Psoas muscle (tissue), 8 donors: ENCODE measurements at places on chromosomes 3 and 15.
A peak's percentile ranks its signal among the peaks of the same experiment; 100 is the strongest.

- no peak for DNase-seq
Observed at GRCh38 chr3:29144361-29144760, 136.5 kb upstream of the RBMS3 start.

DNA sequence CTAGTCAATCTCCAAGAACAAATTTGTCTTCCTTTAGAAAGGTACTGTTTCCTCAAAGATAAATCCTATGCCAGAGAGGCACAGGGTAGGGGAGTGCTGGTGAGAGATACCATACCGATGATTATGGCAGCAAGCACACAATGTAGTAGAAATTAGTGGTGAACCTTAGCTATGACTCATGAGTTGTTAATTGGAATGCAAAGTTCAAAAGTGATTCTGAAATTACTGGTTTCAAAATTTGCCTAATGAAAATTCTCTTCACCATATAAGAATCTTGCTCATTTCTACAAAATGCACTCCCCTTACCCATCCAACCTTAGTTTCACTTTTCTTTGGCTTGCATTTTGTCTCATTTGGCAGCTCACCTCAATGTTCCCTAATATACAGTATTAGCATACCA, 139.5 kb upstream of the SLC2A2 start:
- DNase-seq = no peak

DNA sequence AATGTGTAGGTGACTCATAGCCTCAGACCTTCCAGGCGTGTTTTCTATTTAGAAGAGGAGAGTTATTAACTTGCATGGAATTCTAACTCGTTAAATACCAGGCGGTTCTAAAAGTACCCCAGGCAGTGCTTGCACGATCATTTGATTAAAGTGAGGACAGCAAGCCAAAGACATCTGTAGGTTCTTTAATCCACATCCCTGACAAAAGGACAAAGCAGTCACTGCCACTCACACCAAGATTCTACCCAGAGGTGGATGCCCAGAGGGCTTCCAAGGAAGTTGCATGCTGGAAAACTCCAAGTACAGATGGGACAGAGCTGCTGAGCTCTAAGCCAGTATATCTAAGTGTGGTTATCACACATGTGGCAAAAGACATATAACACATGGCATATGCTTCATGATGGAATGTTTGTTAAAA, 372.1 kb downstream of the ROBO2 start:
- no peak for DNase-seq

DNA sequence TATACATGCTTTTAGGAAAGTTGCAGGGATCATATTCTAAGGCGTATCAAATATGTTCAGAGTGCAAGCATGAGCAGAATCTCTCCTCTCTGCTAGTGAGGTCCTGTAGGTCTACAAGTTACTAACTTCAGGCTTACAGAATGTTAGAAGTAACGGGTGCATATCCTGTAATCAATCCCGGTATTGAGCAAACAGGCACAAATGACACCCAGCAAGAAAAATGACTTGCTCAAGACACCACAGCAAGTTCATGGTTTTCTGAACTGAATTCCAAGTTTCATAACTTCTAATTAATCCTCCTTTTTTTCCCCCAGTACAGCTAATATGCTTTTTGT, 353.9 kb upstream of the TPRG1 start:
- no peak for DNase-seq

DNA sequence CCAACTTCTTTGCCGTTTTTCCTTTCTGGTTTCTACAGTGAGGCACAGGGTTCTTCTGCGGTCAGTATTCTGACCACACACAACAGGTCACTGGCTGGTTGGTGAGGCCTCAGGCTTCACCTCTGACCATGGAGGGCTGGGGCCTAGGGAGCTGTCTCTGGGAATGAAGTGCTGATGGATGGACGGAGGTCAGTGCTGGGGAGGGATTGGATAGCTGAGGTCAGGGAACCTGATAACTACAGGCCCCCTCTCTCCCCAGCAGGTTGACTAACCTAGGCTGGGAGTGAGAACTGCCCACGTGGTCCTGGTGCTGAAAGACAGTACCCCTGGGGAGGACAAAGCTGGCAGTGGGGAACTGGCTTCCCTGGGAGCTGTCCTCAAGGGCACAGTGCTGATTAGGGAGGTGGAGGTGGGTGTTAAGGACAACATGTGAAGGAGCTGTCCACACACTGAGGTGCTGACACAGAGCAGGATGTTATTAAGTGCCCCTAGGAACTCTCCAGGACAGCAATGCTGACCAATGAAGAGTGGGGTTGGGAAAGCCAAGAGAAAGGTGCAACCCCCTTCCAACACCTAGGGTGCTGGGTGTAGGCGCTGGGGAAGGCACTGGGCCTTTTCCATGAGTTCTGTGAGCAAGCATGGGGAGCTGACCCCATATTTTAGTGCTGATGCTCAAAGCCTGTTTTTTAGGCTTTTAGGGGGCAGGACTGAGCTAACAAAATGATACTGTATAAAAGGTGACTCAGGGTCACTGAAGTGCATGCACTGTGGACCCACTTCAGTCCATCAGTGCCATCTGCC, 45.2 kb downstream of the ATP2B2 start:
- peak; percentile 79 for DNase-seq

GRCh38 chr3:170634663-170635384, 48.9 kb upstream of the SLC7A14 start:
- DNase-seq = no peak

DNA sequence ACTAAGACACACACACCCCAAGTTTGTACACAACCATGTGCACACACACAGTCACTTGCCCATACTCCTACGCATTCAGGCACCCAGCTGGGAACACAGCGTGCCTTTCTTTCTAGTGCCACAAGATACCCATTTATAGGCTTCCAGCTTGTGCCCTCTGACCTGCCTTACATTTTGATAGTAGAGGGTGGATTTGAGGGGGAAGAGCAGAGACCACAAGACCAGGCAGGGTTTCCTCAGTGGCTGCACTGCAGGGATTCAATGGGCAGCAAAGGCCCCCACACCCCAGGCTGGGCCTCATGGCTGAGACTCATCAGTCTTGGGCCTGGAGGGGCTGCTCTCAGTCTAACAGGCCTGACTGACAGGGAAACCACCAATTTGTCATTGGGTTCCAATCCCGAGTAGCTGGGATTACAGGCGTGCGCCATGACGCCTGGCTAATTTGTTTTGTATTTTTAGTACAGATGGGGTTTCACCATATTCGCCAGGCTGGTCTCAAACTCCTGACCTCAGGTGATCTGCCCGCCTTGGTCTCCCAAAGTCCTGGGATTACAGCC, 18.8 kb upstream of the ANKDD1A start:
- no peak for DNase-seq

DNA sequence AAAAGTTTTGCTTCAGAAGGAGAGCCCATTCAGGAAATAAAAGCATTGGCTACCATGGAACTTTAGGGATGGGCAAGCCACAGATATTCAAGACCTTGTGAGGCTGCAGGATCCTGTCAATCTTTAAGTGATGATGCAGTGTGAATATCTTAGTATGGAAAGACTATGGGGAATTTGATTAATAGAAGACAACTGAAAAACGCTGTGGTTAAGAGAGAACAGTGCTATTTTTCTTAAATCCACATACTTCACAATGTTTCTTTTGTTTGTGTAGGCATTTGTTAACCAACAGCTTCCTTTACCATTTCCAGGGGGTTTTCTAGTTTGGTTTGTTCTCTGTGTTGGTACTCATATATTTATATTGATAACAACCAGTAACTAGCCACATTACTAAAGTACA, 90.3 kb downstream of the TMEM212 start:
- DNase-seq = no peak

DNA sequence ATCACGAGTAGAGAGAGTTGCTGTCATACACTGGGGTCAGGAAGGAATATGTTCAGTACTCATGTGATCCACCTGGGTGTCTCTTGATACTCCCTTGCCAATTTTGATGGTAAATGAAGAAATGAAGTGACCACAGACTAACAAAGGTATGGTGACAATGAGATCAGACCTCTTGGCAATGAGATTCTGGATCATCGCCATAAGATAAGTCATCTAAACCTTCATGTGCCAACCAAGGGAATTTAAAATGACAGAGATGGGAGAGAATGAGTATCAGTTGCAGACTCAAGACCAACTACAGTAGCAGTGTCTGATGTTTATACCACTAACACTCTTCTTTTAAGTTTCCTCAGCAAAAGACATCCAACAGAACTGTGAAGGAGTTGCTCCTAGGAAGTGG, 601.0 kb downstream of the MECOM start:
- DNase-seq = no peak

GRCh38 chr15:65630760-65631159, 9.0 kb downstream of the SLC24A1 start:
- DNase-seq = no peak

DNA sequence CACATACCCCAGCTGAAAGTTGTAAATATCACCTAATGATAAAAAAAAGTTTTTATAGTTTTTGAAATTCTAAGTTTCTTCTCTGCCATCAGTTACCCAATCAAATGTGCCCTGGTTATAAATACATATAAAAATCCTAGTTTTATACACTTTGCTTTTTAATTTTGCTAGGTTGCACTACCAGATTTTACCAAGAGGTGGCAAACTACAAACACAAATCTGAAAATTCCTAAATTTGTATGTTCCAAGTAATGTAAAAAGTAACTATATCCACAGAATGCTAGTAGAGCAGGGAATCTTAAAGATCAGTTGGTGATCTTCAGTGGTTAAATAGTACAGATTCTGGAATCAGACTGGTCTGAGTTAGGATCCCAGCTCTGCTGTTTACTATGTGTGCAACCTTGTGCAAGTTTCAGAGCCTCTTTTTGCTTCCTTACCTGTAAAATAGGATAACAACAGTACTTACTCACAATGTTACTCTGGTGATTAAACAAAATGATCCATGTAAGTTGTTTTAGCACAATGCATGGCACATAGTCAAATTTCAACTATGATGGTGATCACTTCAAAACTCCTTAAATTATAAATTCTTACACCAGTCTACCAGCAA, 11.0 kb downstream of the TRPM7 start:
- no peak for DNase-seq

GRCh38 chr3:196872316-196872715, 4.6 kb downstream of the SENP5 start:
- no peak for DNase-seq

DNA sequence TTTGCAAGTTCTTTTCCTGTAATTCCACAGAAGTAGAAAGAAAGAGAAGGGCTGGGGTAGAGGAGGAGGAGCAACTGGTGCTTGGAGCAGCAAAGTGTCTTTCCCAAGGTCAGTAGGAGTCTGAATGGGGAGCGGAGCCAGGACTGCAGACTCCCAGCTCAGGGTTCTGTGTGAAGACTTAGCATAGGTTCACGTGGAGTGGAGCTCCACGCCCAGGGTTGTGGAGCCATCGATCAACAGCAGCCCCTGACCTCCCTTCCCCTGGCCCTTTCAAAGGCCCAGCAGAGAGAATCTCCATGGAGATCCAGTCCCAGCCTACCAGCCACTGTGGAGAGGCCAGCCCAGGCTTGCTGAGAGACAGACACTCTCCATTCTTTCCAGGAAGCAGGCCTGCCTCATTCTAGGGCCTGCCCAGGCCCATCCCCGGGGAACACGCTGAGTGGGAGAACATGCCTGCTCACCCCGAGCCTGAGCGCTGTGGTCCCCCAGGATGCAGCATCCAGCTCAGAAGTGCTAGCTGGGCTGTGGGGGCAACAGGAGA, 62.1 kb downstream of the CORO2B start:
- no peak for DNase-seq
